ENCODE measurements at places on chromosomes 1 and 21.

GRCh38 chr21:40797891-40798290 lies 49.1 kb downstream of the DSCAM start:
- no peak for DNase-seq

DNA sequence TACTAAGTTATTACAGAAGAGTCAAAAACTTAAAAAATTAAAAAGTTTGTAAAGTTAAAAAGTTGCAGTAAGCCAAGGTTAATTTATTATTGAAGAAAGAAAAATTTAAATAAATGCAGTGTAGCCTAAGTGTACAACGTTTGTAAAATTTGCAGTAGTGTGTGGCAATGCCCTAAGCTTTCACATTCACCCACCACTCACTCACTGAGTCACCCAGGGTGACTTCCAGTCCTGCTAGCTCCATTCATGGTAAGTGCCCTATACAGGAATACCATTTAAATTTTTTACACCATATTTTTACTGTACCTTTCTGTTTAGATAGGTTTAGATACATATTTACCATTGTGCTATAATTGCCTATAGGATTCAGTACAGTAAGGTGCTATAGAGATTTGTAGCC lies 88.6 kb downstream of the CTH start:
- DNase-seq, result no peak

GRCh38 chr1:60044881-60045280 lies 28.7 kb downstream of the C1orf87 start:
- no peak for DNase-seq

- no peak for DNase-seq
These were observed 371.7 kb downstream of the PTPRC start for GRCh38 chr1:199010492-199010891.

DNA sequence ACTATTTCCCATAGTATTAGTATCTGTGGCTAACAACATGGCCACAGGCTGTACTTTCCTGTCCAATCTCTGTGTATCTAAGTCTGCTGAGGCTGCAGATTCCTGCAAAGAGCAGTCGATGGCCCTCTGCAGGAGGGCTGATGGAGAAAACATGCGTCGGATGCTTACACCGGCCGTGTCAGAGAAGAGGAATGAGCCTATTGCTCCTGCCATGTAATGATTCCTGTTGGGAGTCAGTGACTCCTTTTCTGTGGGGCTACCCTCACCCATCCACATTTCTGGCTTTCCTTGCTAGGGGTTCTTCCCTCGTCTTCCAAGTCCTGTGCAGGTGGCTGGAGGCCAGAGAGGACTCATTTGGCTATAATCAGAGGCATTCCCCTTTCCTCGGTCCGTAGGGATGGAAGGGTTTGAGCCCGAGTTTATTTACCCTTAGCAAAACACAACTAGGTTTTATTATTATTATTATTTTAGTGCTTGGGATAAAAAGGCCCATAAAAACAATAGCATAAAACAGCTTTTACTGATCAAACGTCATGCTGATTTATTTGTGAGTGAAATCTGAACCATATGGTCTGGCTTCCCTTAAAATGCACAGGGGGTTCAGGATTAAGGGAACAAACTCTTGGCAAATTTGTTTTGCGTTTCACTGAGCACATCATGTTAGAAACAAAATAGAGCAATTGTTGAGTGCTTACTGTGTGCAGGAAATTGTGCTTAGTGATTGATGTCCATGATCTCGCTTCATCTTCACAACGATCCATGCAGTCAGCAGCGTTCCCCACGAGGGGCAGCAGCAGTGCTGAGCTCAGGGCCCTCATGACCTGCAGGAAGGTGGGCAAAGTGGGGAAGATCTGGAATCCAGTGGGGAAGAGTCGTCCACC lies 70.8 kb downstream of the KIF26B start:
- no peak for DNase-seq
